ENCODE measurements at places on chromosomes 13 and 19.

DNA sequence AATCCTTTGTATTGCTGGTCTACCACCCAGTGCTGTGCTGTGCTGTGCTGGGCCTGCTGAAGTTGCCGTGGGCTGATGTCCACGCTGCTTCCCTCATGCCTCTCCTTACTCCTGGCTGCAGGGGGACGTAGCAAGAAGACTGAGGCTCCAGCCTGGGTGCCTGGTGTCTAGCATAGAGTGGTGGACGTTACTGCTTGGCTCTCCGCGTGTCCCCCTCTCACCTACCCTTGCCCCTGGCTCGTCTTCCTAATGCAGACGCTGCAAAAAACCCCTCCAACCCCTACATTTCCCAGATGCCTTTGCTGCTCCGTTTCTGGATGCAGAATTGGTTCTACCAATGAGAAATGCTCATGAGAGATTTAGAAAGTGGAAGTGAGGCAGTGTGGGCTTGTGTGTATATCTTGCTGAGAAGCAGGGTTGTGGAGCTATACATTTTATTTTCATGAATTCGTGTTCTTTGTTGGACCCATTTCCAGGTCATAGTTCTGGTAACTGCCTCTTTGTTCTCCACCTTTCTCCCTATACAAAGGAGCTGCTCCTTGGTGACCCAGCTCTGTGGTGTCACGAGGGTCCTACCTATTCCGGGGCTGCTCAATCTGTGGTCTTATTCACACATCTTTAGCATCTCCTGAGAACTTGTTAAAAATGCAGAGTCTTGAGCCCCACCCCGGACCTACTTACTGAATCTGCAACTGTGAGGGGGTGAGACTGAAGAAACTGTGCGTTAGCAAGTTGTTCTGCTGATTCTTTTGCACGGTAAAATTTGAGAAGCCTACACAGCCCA, 7.9 kb upstream of the DENND1C start:
- DNase-seq: no peak

DNA sequence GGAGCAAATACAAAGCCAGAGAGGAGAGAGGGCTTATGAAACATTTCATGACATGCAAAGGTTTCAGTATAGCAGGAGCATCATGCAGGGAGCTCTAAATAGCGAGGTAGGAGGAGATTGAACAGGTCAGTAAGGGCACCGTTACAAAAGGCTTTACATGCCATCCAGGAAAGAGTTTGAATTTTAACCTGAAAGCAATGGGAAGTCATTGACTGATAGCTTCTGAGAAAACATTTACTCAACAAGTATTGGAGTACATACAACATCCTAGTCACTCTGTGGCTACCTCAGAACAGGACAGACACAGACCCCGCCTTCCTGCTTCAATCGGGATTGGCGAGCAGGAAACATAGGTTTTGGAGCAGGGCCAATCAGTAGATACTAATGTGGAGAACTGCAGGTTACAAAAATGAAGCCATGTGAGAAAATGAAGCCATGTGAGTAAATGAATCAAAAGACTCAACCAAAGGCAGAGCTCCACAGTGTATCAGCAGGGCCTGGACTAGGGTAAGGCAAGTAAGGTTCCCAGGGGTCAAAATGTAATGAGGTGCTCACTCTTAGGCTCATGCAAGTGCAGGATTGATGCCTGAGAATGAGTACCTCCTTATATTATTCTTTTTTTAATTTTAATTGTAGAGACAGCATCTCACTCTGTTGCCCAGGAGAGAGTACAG, 46.8 kb upstream of the FNDC3A start:
- no peak for DNase-seq

GRCh38 chr19:56866538-56866937, 26.0 kb upstream of the PEG3 start:
- no peak for DNase-seq

GRCh38 chr13:26760832-26761582, 421 bp upstream of the GPR12 start:
- no peak for DNase-seq

DNA sequence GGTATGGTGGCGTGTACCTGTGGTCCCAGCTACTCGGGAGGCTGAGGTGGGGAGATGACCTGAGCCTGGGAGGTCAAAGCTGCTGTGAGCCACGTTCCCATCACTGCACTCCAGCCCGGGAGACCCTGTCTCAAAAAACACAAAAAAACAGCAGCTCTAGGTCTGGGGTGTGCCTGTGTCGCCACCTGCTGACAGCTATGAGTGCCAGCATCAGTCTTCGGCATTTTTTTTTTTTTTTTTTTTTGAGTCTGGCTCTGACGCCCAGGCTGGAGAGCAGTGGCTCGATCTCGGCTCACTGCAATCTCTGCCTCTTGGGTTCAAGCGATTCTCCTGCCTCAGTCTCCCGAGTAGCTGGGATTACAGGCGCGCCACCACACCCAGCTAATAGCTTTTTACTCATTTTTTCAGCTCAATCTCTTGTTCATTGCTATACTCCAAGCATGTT, 10.1 kb downstream of the AP2S1 start:
- peak; percentile 48 for DNase-seq

DNA sequence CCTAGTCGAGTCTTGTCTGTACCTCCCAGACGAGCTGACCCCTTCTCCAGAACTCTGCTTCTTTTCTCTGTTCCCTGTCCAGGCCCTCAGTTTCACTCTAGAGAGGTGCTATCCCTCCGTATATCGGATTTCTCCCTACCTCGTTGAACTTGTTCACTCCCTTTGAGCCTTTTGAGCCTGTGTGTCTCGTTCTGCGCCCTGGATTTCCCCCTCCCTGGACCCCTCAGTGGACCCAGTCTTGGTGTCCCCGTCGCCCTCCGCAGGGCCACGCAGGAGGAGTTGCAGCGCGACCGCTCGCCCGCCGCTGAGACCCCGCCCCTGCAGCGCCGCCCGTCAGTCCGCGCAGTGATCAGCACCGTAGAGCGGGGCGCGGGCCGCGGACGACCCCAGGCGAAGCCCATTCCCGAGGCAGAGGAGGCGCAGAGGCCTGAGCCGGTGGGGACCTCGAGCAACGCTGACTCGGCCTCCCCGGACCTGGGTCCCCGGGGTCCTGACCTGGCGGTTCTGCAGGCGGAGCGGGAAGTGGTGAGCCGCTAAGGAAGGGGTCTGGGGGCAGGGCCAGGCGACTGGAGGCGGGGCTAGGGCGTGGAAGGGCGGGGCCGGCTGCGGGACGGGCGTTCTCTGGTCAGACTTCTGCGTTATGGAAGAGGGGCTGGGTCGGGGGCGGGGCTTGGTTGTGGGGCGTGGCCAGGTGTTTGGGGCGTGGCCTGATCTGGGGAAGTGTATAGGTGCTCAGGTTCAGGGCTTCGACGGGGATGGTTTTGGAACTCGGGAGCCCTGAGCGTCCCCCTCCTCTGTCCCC, 5.5 kb downstream of the EPS8L1 start:
- peak; percentile 79 for DNase-seq

DNA sequence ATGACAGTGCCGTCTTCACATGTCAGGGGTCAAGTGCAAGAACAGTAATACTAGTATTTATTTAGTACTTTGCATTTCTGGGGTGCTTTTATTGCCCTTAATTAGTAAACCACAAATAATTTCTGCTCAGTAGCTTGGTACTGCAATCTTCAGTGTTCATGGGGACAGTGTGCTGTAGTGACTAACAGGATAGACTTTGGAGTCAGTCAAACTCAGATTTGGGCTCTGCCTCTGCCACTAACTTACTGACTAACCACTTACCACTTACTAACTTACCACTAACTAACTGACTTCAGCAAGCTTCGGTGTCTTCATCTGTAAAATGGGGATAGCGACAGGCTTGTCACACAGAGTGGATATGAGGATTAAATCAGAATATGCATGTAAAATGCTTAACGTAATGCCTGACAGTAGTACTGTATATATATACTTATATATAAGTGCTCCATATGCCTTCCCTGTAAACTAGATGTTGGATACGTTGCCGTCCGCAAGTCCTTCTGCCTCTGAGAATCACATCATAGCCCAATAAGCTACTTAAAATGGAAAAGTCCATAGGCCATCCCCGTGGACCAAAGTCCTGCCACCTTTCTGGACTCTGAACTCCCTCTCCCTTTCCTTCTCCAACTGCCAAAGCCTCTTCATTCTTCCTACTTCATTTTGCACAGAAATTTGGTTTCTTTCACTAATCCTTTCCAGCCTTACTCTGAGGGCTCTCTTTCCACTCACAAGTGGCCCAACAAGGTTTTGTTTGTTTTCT, 158.1 kb downstream of the ZIC5 start:
- no peak for DNase-seq

DNA sequence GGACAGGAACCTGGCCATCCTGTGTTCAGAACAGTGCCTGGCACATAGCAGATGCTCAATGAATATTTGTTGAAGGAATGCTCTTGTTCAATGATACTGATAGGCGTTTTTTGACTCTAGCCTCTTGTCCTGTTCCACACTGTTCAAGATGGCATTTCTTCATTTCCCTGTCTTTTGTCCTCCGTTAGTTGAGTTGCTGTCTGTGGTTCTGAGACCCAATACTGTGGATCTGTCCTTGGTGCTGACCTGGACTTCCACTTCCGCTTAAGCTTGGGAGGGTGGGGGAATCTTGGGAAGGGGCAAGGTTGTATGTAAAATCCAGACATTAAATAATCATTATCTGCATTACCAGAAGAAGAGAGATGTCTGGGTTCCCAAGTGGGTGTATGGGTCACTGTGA, 8.3 kb upstream of the KCNN4 start:
- DNase-seq: no peak

DNA sequence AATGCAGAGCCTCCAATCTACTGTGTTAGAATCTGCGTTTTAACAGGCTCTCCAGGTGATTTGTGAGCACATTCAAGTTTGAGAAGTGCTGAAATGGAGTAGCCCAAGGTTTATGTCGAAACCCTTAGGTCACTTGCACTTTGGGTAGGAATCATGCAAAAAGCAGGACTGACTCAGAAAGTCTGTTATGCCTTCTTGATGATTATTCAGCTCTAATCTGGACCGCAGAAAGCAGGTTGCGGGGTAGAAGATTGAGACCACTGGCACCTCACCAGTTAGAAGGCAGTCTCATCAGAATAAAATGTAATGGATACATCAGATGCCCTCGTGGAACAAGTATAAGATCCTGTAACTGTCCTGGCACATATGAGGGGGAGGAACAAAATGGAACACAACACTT, 326.3 kb downstream of the DCLK1 start:
- no peak for DNase-seq

DNA sequence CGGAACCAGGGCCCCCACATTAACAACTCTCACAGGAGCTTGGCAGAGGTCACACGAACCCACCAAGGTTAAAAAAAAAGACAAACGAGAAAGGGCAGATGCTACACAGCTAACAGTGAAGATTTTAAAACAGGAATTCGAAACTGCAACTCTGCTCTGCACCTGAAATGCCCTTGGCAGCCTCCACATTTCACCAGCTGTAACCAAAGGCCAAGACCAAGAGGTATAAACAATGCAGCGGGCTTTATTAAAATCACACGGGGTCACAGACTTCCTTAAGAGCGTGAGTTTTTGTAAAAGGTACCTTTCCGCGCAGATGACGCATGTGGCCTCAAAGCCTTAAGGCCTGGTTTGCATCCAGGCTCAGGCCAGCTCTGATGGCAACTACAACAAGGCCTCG, 88.2 kb downstream of the STK24 start:
- no peak for DNase-seq

- no peak for DNase-seq
Observed at GRCh38 chr19:45863840-45864628, at the start of gene FOXA3. TSS of gene FOXA3 (plus strand) at chr19:45864326. CDS start at chr19:45864457, 131 bp downstream.

GRCh38 chr19:8811315-8812172, 20.6 kb downstream of the ZNF558 start:
- DNase-seq: no peak

DNA sequence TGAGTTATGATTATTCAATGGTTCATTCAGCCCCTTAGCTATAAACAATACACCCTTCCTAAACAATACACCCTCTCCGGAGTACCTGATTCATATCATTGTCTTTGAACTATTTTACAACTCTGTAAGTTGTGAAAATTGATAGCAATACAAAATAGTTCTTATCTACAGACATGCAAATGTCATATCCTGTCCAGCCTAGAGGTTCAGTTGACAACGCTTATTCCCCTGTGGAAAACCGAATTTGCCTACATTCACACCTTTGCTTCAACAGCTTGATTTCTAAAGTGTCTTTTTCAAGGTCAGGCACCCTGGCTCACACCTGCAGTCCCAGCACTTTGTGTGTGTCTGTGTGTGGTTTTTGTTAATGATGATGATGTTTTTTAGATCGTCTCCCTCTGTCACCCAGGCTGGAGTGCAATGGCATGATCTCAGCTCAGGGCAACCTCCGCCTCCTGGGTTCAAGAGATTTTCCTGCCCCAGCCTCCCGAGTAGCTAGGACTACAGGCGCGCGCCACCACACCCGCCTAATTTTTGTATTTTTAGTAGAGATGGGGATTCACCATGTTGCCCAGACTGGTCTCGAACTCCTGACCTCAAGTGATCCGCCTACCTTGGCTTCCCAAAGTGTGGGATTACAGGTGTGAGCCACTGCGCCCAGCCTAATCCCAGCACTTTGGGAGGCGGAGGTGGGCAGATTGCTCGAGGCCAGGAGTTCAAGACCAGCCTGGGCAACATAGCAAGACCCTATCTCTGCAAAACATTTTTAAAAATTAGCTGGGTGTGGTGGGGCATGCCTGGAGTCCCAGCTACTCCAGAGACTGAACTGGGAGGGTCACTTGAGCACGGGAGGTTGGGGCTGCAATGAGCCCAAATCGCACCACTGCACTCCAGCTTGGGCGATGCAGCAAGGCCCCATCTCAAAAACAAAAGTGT, 9.6 kb downstream of the C19orf53 start:
- DNase-seq: no peak

DNA sequence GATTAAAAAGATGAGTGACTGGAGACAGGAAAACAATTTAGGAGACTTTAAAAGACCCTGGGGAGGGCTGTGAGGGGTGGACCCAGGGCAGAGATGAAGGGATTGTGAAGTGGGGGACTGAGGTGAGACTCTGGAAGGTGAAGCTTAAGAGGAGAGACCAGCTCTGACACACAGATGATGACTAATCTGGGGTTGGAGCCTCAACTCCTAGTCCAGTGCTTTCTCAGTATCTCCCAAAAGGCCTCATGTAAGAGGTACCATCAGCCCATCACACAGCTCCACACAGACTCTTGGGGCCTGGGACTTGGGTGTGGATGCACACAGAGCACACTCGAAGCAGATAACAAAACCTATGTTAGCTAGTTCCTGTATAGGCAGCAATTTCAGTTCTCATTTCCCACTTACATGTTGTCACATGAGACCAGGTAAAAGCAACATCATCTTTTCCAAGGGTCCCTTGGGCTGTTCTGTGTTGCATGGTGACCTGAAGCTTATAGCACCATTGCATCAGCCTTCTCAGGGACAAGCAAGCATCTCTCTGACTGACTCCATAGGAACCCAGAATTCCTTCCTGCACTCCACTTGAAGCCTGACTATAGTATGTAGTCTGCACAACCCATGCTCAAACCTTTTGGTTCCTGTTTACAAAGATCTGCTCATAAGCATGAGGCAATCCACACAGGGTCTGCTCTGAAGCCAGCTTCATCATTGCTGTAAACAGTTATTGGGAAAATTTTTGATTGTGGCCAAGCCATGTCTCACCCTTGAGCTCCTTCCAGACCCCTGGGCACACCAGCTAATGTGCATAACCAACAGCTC, 88.6 kb upstream of the MYCBP2 start:
- no peak for DNase-seq

GRCh38 chr13:104898484-104898883, 1637.0 kb downstream of the EFNB2 start:
- DNase-seq: no peak

GRCh38 chr13:61760102-61760501, 344.5 kb upstream of the PCDH20 start:
- no peak for DNase-seq

All from T-helper 1 cell (primary cell).